NCI-H1105 treated with DMSO at 0.1 percent for 48 hours (cell line): ENCODE measurements at places on chromosomes 6 and 20.

- DNase-seq = no peak
These were observed 58.3 kb upstream of the GNRH2 start for GRCh38 chr20:2984956-2985661.

GRCh38 chr6:136803608-136804007, 11.3 kb upstream of the MAP3K5 start:
- no peak for DNase-seq

GRCh38 chr6:51818520-51819022, 268.8 kb downstream of the PKHD1 start:
- no peak for DNase-seq

GRCh38 chr20:46651091-46651962, at the start of gene SLC13A3:
TSS of gene SLC13A3 (minus strand) at chr20:46651459. CDS start at chr20:46651421, 38 bp downstream.
- DNase-seq = no peak

- DNase-seq = no peak
These were observed 185.9 kb downstream of the ESR1 start for GRCh38 chr6:151993364-151993763.

- no peak for DNase-seq
These were observed 16.9 kb downstream of the SYTL3 start for GRCh38 chr6:158666628-158667359.

GRCh38 chr6:105014448-105014847, 57.5 kb downstream of the LIN28B start:
- no peak for DNase-seq

DNA sequence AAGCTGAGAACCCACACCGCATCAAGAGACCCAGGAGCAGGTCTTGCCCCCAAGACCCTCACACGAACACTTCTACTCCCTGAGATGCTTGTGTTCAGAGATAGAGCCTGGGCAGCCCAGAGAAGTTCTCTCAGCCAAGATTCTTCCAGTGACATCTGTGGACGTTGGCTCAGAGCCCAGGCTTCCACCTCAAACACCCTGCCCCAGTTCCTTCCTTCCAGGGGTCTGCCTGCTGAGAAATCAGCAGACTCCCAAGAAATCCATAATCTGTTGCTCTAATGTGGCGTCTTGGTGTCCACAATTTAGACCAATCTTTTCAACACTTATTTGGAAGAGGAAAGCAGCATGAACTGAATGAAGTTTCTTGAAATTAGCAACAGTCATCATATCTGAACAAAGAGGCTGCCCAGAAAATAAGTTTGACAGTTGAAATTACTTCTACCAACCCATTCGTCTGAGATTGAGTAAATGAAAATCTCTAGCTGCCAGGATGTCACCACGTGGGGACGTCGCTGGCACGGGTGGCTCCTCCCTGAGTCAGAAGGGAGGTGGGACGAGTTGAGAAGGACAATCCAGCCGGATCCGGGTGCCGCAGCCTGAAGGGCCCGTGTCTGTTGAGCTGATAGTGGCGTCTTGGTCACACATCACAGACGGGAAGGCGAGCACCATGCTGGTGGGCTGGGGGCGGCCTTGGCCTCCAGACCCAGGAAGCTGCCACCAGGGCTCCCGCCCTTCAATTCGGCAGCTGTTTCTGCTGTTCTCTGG, 400.9 kb downstream of the TAF4 start:
- DNase-seq = no peak

GRCh38 chr6:48150701-48151100, 39.7 kb upstream of the PTCHD4 start:
- no peak for DNase-seq

DNA sequence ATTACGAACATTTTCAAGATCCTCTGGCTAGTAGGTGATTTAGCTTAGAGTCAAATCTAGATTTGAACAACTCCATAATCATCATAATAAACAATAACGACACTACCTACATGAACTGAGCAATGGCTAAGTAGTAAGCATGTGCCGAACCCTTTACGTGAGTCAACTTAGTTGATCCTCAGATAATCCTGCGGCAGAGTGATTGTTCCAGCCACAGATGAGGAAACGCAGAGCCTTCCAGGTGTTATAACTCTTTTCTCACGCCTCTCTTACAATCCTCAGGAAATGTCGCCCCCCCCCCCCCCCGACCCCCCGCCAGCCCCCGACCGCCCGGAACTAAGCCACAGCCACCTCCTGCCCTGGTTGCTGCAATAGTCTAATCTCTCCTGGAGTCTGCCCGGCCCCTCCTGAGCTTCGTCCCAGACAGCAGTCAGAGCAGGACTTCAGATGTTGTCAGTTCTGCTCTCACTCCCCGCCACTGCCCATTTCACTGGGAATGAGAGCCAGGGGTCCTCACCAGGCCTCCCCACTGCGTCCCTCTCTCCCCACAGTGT, 141.5 kb upstream of the AGPAT4 start:
- no peak for DNase-seq

DNA sequence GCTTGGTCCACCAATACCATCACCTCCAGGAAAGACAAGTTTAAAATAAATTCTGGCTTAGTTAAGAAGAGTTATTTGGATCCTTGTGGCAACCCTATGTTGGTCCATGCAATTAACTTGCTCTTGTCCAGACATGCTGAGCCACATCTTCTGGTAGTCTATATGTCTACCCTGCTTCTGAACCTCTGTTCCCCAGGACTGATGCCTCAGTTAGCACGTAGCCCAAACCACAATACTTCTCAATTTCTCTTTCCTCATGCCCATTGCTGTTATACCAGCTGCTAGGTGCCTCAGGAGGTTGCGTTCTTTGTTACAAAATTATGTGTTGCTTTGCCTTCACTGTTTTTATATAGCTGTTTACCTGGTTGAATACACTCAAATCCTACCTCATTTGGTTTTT, 116.4 kb upstream of the KCNQ5 start:
- DNase-seq = no peak

DNA sequence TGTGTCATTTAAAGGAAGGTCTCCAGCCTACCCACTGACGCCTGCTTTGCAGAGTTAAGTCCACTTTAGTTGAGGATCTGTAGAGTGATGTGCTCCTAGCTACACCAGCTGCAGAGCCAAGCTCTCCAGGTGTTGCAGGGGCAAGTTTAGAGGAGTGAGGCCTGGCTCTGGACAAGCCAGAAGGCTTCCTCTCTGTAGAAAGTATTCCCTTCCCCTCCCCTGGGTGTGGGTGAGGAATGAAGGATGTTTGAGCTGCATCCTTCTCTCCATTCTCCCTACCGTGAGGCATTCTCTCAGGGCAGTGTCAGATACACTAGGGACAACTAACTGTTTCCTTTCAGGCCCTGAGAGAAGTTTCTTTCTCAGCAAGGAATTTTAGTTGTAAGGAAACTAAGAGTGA, 66.5 kb downstream of the ELOVL5 start:
- DNase-seq = no peak

GRCh38 chr6:127784468-127784867, 116.4 kb downstream of the THEMIS start:
- no peak for DNase-seq

GRCh38 chr6:102114402-102114801, 720.9 kb downstream of the GRIK2 start:
- no peak for DNase-seq

GRCh38 chr6:83808005-83808404, 45.2 kb upstream of the RIPPLY2 start:
- DNase-seq = no peak

- DNase-seq = no peak
These were observed 72.4 kb upstream of the KIF25 start for GRCh38 chr6:167925026-167925425.

GRCh38 chr6:68473433-68474210, 161.5 kb upstream of the ADGRB3 start:
- DNase-seq = no peak

GRCh38 chr20:47944682-47945081, 159.4 kb upstream of the SULF2 start:
- DNase-seq = no peak

GRCh38 chr6:81748994-81749393, 3.5 kb downstream of the TENT5A start:
- DNase-seq = no peak

DNA sequence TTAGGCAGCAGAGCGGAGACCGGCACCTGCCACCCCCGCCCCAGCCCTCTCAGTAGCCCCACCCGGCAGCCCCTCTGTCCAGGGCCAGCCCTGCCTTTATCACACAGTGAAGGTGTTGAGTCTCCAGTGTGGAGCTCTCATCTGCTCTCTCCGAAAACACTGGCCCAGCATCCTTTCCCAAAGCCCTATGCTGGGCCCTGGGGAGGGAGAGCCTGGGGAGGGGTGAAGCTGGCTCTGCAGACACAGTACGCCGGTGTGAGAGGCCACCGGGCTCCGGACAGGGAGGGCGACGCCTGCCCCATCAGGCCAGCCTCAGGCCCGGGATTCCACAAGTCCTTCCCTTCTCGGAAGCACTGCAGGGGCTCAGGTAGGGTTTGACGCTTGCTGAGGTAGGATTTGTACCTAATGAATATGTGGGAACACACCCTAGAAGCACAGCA, 186.9 kb downstream of the ERMARD start:
- DNase-seq = no peak

- DNase-seq = no peak
These were observed 87.7 kb downstream of the TFAP2C start for GRCh38 chr20:56716806-56717205.

- peak; percentile 51 for DNase-seq
These were observed at the start of gene GMPR for GRCh38 chr6:16238057-16238962. TSS of gene GMPR (plus strand) at chr6:16238587. CDS start at chr6:16238694, 107 bp downstream.

- DNase-seq = no peak
These were observed 2.5 kb downstream of the DEK start for GRCh38 chr6:18261877-18262276.

DNA sequence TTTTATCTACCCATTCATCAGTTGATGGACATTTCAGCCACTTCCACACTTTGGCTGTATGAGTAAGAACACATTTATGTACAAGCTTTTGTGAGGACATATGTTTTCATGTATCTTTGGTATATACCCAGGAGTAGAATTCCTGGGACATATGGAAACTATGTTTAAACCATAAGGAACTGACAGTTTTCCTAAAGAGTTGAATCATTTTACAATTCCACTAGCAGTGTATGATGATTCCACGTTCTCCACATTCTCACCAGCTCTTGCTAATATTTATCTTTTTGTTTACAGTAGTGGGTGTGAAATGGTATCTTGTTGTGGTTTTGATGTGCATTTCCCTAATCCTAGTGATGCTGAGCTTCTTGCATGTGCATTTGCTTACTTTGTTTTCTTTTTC, 338.1 kb downstream of the PLCB1 start:
- DNase-seq = no peak
